ENCODE measurements at places on chromosomes 5 and 9.
A peak's percentile ranks its signal among the peaks of the same experiment; 100 is the strongest.

DNA sequence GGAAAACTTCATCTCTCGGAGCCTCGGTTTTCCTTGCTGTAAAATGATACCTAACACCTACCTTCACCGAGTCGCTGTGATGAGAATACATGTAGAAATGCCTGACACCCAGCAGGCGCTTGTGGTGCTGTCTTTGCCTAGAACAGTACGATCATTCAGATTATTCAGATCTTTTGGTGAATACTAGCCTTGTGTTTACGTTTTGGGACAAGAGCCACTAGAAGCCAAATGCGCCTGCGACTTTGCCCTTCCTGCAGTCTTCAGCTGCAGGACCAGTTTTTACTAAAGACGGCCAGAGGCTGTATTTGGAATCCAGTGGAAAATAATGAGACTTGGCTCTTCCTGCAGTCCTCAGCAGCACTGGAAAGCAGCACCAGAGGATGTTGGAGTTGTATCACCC, 189.6 kb downstream of the TRIO start:
- no peak for DNase-seq

- DNase-seq: peak; percentile 48
Observed at GRCh38 chr5:138900281-138900965, 25.3 kb upstream of the LRRTM2 start.

GRCh38 chr5:171420431-171421241, 1.2 kb downstream of the FGF18 start:
- DNase-seq: peak; percentile 85

DNA sequence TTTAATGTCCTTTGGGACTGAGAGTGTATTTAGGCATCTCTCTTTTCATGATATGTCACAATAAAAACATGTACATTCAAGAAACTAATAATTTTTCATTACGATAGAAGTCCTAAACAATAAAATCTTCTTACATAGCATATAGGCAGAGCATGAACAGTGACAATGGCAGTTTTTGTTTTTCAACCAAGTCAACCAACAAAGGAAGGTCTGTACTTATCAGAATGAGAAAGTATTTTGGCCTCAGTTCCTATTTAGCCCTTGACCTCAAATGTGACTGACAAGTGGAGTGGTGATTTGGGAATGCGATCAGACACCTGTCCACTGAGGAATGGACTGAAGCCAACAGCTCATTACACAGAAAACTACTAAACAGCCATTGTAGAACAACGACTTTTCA, 219.5 kb downstream of the TMEM161B start:
- DNase-seq: no peak

- peak; percentile 73 for DNase-seq
Observed at GRCh38 chr5:120615967-120616645, 152.0 kb downstream of the PRR16 start.

- DNase-seq: peak; percentile 35
Observed at GRCh38 chr9:32344551-32345182, 39.8 kb upstream of the ACO1 start.

GRCh38 chr5:23411200-23411599, 96.2 kb upstream of the PRDM9 start:
- DNase-seq: no peak

DNA sequence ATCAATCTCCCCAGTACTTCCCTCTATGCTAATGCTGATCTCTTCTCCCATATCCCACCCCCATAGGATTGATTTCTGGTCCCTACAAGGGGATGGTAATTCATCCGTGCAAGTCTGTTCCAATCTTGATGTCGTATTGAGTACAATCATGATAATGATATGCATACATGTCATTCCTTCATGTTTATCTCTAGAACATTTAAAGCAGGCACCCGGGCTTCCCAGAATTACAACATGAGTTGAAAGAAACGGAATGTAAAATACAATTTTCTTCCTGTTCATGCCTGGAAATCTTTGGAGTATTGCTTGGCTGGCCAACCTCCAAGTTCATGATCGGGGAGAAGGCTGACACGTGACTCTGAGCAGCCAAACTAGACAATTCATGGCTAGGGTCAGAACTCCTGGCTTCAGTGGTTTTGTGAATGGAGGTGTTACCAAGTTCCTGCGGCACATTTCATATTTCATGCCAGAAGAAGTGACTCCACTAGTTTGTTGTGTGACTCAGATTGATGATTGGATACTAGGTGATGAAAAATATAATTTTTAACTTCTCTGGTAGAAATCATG, 66.6 kb downstream of the C9orf152 start:
- peak; percentile 95 for DNase-seq

- DNase-seq: peak; percentile 43
Observed at GRCh38 chr5:81424728-81425127, 30.8 kb upstream of the ACOT12 start.

DNA sequence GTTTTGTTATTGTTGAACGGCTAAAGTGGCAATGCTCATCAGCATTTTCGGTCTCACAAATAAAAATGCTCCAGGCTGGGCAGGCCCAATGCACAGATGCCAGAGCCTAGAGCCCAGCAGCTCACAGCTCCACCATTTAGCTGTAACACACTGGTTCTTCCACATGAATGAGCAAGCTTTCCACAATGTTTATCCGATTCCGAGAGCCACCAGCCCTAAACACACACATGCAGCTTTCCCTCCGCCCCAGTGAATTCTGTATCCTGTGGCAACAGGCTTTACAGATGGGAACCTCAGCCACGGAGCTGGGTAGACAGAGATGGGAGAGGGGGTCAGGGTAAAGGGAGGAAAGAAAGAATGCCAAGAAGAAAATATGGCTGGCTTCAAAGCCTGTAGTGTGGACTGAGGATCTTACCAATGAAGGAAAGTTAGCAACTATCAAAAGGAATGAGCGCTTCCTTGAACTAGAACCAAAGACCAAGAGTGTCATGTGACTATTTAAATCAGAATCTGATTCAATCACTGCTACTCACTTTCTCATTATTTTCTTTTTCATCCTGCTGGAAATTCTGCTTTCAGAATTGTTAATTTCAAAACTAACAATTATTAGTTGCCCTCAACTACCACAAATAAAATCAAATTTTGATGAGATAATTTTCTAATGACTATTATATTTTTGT, 77.1 kb downstream of the MRPS27 start:
- DNase-seq: no peak

- no peak for DNase-seq
Observed at GRCh38 chr9:89799221-89799620, 194.4 kb downstream of the GADD45G start.

DNA sequence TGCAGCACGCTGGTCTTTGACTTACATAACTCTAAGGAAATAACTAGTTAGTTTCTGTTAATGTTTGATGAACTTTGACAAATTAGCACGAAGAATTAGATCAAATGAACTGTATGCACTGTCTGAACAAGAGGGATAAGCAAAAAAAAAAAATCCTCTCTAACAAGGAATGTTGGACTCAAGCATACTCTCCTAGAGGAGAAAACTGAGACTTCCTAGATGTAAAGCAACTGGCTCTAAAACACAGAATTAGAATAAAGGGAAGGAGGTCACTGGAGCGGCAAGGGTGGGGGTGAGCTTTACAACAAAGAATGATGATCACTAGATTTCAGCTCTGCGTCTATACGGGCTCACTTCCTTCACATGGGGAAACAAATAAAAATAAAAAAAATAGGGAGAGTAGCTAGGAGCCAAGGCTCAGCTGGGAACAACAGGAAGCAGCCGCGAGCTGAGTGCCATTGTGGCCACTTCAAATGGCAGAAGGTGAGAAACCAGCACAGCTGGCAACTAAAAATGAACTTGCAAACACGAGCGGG, 48.7 kb upstream of the CEMIP2 start:
- no peak for DNase-seq

DNA sequence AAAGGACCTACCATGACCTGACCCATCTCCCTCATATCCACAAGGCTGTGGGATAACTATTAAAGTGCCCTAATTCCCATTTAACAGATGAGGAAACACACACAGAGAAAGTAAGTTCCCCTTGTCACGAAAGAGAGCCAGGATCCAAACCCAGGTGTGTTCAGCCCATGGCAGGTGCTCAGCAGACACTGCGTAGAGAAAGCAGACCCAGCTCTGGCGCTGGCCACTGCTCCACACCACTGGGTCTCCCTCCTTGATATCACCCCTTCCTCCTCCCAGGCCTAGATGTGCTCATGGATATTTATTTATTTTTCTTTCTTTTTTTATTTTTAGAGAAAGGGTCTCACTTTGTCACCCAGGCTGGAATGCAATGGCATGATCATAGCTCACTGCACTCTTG, 24.0 kb upstream of the CORO2A start:
- no peak for DNase-seq

DNA sequence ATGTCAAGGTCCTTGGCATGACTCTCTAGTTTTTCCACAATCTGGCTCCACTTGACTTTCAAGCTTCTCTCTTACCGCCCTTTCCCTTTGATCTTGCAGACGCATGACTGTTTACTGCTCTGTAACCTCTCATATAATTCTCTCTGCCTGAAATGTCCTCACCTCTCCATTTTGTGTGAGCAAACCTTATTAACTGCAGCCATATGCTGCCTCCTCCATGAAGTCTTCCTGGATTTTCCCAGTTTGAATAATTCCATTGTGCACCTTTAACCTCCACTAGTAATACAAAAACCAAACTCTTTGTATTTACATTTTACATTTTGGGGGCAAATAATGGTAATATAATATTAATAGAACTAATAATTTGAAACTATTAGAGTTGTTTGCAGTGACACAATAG, 9.5 kb upstream of the C9orf72 start:
- DNase-seq: no peak

DNA sequence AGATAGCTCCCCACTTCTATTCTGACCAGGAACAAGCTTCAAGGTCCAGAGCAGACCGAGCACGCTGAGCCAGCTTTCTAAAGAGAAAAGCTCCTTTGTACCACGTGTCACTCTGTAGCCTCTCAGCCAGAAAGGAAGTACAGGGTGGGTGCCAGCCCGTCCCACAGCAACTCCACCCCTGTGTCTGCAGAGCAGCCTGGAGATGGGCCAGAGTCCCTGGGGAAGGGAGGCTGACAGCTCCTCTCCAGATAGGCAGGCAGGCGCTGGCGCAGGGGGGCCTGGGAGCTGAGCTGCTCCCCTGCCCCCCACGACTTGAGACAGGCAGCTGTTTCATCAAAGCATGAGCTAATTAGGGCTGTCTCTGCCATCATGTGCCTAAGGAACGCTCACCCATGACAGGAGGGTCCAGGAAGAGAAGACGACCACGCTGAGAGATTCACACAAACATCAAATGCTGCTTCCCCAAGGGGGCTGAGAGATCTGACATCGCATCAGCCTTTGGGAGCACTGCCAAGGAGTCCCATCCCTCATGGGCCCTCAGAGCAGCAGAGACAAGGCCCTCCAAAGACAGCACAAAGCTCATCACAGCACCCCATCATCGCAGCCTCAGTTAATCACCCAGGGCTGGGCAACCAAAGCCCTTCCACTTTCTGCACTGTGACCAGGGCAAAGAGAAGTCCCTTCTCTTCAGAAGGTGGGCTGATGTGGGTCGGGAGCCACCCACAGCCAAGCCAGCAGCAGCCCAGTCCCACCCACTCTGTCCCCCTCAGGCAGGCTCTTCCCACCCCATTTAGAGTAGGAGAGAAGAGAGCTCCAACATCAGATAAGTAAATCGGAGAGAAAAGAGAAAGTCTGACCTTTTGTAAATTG, 78.5 kb upstream of the LRRTM2 start:
- peak; percentile 75 for DNase-seq

GRCh38 chr5:40549616-40550015, 130.1 kb upstream of the PTGER4 start:
- DNase-seq: no peak

DNA sequence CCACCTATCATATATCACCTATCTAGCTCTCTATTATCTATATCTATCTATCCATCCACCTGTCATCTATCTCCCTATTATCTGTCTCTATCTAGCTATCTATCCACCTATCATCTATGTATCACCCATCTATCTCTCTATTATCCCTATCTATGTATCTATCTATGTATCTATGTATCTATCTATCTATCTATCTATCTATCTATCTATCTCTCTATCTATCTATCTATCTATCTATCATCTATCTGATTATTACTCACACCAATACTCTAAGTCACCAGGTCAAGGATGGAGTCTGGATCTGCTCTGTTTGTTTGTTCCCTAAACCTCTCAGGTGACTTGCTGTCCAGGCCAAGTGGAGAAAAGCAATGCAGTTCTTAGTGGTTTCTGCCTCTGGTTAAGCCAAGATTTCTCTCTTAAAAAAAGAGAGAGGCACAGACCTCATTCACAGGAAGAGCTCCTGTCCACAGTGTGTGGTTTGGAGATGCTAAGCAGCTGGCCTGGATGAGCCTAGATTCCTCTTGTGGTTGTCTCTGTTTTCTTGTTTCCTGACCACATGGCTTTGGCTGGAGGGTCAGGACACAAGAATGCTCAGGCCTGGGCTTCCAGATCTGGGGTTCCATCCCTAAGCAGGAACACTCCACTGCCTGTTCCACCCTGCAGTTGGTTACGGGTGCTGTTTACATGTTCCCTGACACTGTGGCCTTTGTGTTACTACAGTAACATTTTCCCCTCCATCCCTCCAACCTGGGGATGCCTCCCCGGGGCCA, 133.4 kb downstream of the PHF2 start:
- no peak for DNase-seq

GRCh38 chr5:86108825-86109224, 508.9 kb upstream of the COX7C start:
- DNase-seq: no peak

DNA sequence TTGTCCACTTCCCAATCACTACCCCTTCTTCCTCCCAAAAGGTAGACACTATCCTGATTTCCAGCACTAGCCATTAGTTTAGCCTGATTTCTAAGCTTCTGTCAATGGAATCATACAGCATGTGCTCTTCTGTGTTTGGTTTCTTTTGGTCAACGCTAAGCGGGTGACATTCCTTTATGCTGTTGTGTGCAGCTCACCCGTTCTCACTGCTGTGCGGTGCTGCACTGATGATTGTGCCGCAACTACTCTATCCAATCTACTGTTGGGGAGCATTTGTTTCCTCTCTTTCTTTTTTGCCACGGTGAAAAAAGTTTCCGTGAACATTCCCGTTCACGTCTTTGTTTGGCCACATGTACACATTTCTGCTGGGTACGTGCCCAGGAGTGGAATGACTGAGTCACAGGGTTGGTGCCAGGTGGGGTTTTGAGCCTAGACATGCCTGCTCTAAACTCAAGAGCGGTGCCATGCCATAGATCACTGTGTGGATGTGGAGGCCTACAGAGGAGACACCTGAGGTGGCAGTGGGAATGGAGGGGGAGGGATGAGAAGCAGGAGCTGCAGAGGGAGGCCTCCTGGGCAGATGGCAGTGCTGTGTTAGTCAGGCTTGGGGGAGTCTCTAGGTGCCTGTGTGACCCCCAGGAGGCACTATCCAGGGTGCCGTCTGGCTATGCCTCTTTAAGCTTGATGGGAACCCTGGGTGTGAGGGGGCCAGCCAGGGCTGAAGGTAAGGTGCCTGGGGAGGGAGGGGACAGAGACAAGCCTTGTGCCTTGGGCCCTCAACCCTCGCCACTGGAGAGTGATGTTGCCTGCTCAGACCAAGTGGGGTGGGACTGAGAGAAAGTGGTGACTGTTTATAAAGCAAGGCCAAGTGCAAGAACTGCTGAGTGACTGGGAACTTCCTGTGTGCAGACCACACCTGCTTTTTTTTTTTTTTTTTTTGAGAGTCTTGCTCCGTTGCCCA, 11.4 kb upstream of the ANKRD33B start:
- no peak for DNase-seq
